ENCODE measurements at places on chromosomes 1 and 21.

DNA sequence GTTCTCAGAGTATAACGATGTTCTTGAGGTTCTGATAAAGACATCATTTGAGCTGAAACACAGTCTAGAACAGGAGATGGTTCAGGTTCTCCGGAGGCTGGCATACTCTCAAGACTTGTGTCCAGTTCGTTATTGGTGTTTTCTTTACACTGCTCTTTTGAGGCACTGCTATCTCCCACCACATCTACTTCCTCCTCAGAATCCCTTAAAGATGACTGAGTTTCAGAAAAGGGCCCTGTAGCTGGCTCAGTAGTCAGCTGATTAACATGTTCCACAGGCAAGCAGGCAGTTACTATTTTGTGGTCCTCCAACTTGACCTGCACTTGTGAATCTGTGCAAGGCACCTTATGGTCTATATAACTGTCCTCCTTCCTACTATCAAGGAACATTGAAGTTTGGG is 50.2 kb downstream of the ZZZ3 start:
- no peak for DNase-seq

GRCh38 chr1:24856787-24857506 is 73.1 kb downstream of the RUNX3 start:
- DNase-seq = no peak

DNA sequence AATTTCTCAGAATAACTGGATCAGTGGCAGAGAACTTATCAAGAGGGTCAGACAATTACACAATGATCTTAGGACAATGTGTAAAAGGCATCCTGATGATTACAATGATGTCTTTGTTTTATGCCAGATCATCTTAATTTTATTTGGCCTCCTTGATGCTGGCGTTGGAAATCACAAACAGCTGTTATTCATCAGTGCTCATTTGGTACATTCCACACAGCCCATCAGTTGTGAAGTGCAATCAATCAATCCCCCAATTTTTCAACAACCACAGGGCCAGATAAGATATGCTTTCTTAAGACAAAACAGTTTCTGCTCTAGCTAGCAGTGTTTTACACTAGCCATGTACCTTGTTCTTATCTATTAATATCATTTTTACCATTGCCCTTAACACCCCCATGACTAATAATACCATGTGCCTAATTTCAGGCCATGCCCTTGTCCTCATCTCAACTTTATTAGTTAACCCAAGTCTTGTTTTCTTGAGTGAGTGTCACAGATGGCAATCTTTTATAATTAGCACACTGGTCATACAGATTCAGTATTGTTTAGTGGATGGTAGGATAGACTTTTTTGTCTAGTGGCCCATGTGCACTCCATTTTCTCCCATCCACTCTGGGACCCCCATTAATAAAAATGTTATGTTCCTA is 40.8 kb upstream of the COL24A1 start:
- DNase-seq = no peak

DNA sequence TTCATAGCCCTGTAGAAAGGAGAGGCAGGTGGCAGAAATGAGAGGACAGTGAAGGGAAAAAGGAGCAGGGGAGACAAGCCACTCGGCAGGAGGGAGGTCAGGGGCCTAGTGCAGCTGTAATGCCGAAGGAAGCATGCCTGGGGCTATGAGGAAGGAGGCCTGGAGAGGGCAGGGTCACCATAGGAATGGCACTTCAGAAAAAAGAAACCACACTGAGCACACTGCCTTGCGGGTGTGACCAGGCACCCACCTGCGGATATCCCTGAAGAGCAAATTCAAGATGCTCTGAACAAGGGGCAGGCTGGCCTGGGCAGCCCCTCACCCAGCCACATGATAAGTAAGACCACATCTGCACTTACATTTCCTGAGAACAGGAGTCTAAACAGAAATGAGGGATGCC is 104.7 kb downstream of the JAK1 start:
- no peak for DNase-seq

- DNase-seq = no peak
Measured at GRCh38 chr1:112143871-112144441, 154.5 kb upstream of the KCND3 start.

DNA sequence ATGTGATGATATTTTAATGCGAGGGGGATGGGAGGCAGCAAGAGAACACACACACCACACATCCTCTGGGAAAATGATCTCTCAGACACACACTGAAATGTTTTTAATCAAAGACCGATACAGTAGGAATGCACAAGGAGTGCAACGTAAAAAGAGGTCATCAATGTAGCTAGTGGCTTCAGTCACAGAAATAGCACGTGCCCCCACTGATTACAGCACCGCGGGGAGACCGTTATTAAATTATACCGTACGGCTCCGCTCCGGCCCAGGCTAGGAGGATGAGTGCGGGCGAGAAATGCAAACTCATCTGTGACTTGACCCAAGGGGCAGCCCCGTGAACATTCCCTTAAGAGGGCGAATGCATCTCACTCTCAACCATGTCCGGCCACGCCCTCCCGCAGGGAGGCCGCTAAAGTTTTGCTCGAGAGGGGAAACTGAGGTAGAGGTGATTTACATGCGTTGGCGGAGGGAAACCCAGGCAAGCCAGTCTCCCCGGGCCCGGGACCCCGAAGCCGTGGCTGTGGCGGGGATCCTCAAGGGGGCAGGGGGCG is 552 bp downstream of the UBR4 start:
- DNase-seq = peak; percentile 63

DNA sequence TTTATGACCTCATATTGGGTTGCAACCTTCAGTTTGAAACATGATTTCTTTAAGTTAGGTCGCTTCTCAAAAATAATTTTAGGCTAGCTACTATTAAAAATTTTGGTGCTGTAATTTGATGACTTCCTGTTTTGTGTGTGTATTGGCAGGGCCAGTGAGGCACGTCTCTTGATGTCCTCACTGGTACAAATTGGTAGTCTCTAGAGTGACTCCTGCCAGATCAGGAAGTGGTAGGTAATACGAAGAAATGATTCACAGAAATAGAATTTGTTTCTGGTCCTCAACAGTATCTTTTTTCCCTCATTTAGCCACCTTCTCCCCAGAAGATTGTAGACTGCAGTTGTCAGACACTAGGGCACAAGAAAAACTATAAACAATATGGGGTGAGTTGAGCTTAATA is 120.9 kb upstream of the KIAA1614 start:
- no peak for DNase-seq

DNA sequence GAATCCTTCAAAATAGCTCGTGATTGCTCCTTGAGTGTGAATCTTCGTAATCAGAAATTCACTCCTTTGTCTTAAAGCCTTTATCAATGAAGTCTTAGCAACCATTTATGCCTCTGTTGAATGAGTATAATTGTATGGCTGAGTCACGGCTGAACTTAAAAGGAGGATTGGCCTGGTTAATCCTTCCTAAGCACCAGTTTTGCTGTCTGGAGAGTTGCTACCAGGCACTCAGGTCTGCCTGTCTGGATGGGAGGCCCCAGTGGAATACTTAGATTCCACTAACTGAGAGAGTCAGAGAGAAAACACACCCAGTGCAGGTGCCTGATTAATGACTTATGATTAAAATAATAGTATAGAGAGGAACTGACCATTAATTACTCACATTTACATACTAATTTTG is 7.6 kb upstream of the HHAT start:
- no peak for DNase-seq

DNA sequence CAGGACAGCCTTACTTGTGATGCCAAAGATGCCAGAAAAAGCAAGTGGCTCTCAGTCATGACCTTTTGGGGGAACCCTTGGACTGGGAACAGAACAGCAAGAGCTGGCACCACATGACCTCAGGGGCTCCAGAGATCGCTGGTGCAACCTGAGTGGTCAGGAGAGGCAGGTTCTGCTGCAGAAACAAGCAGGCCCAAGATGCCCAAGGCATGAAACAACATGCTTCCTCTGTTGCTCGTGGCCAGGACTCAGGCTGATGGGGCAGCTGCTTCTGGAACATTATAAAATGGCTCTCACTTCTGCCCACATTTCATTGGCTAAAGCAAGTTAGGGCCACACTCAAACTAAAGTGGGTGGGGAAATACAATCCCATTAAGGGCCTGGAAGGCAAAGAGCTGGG is 17.7 kb upstream of the CLSTN1 start:
- no peak for DNase-seq

DNA sequence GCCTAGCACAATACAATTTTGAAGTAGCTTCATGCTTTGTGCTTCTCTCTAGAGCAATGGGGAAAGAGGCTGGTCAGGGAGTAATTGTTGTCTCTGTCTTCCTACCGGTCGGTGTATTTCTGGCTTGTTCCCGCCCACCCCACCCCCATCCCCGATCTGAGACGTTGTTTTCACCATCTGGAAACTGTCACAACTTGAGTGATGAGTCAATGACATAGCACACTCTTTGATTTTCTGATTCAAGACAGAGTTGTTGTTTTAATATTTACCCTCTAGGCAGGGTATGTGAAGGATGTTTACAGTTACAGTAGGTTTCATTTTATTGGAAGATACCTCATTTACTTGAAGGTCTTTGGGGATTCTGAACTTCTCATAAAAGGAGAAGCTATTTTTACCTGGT is 7.0 kb downstream of the IL12RB2 start:
- DNase-seq = no peak

DNA sequence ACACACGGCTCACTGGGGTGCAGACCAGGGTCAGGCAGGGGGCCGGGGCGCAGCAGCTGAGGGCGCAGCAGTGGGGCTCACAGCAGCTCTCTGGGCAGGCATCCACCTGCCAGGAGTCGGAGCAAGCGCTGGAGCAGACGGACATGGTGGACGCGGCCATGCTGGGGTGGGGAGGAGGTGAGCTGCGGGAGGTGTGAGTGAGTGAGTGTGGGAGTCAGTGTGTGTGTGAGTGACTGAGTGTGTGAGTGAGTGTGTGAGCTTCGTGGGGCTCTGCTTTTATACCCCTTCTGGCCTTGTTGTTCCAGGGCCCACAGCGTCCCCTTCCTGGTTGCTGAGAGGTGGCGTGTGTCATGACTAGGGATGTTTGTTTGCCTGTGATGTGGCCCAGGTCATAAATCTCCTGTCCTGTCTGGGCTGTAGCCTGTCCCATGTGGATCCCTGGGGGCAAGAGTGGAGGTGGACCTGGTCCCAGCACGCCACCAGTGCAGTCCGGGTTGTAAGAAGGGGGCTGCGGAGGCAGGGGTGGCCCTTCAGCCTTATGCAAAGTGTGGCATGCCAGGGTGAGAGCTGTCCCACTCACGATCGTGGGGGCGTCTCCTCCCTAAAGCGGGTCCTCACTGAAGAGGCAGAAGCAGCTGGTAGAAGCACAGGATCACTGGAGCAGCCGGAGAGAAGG is at the start of gene KRTAP10-1:
KRTAP10-1 (minus strand) TSS at position 205 of the 676 bp plus-strand sequence; CDS start at position 160, 45 bp downstream.
- DNase-seq = no peak

DNA sequence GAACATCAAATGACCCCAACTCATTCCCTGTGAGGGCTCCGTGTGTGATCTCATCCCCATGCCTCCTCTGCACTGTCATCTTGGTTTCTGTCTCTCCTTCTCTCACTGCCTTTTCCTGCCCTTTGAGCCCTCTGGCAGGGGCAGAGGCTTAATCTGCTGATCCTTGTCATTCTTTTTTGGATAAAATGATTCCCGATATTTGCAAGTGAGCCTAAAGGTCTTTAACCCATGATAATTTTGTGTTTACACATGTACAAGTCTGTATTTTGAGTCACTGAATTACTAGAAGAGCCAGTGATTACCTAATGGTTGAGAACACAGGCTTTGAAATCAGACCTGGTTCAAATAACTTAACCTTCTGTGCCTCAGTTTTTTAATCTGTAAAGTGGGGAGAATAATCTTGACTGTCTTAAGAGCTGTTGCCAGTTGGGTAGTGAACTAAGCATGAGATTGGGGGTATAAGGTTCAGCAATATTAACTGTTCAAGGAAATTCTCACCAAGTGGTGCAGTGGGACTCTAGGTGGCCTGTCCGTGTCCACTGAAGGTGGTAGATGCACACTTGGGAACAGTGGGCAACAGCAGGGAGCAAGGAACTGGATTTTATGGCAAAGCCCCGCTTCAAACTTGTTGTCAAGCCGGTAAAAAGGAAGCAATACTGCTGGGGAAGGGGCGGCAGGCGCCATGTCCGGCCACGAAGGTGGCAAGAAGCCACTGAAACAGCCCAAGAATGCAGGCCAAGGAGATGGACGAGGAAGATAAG is 1.6 kb downstream of the ECHDC2 start:
- no peak for DNase-seq

DNA sequence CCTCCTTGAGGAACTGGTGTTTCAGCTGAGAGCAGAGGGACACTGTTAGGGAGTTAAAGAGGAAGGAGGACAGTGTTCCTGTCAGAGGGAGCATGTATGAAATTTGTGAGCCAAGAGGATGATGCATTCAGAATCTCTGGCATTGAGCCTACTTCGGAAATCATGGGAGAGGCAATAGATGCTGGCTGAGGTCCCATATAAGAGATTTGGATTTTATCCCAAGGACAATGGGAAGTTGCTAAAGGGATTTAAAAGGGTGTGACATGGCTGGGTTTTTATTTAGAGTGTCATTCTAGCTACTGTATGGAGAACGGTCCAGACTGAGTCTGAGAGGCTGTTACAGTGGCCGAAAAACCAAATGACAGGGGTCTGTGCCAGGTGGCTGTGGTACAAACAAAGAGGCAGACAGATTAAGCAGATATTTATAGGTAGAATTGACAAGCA is 403.2 kb upstream of the B3GALT2 start:
- no peak for DNase-seq
